T-helper 17 cell (primary cell): ENCODE measurements at places on chromosomes 5 and 9.

GRCh38 chr5:1789834-1790471 lies 9.7 kb downstream of the MRPL36 start:
- no peak for DNase-seq

DNA sequence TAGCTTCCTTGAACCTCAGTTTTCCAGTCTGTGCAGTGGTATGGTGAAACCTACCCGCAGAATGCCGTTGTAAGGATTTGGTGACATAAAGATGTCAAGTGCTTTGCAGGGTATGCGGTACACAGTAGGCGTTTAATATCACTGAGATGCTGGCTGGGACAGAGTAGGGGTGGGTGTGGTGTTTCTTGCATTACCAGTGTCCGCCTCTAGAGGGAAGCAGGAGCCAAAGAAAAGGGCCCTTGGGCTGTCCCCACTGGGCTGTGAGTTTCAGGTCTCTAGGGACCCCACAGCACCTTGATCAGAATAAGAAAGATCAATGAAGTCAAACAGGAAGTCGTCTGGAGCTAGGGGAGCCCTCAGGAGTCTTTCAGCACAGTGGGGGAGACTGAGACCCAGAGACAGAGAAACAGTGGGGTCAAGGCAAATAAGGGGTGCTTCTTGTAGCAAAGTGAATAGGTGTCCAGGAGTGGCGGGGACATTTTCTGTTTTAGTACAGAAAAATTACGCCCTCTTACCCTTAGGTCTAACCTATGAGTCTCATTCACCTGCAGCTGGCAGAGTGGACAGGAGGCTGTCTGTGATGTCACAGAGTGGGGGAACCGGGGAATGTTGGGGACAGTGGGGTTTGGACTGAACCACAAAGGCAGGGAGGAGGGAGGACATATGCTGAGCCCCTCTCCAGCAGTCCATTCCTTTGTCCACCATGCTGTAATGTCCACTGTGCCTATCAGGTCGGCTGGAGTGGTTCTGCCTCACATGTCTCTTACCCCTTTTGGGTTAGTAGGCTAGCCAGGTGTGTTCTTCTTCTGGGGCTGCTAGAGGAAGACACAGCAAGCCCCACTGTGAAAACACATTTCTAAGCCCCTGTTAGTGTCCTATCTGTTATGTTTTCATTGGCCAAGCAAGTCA lies 4.7 kb upstream of the TEX53 start:
- peak; percentile 53 for DNase-seq

DNA sequence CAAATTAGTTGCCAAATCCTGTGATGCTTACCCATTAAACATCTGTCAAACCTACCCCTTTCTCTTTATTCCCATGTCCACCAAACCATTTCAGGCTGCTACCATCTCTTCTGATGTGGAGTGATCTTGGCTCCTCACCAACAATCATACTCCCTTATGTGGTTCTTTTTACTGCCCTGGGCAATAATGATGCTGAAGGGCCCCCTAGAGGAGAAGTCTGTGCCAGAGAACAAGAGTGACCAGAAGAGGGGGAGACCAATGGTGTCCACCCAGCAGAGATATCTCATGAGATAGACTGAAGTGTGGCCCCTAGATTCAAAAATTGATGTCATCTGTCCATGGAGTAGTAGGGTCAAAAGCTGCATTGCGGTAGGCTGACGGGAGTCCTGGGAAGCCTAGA lies 10.9 kb downstream of the LRRC70 start:
- no peak for DNase-seq

- DNase-seq: no peak
Observed at GRCh38 chr9:21432672-21433425, 7.4 kb upstream of the IFNA1 start.

GRCh38 chr5:67364381-67364970 lies 167.9 kb upstream of the CD180 start:
- no peak for DNase-seq

DNA sequence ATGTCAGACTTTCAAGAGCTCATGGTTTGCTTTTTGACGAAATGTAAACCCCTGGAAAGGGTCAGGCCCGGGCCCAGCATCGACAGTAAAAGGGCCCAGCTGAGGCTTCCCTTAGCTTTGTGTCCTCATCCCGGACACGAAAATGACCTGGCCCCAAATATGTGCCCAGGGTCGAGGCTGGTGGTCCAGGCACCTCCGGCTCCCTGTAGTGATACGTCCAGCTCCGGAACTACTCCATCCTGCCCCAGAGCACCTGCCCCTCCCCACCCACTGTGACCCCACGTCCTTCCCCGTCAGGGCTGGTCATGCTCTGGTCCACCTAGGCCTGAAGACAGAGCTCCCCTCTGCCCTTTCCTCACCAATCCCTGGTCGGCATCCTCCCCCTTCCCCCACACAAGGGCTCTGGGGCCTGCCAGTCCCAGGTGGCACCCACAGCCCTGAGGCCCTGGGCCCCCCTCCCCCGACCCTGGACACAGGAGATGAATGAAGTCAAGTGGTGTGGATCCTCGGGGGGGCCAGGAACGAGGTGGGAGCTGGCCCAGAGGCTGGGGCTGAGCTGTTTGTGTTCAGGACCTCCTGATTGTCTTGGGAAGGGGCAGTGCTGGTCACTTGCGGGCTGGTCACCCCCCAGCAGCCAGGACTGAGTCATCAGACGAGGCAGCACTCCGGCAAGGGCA lies 6.2 kb downstream of the OBP2A start:
- no peak for DNase-seq

- no peak for DNase-seq
Observed at GRCh38 chr9:23229890-23230317, 596.1 kb downstream of the ELAVL2 start.
